Astrocyte of the hippocampus (primary cell): ENCODE measurements at places on chromosomes 1 and 21.

- peak; percentile 64 for DNase-seq
Observed at GRCh38 chr1:173853074-173853473, 14.7 kb downstream of the GAS5 start.

DNA sequence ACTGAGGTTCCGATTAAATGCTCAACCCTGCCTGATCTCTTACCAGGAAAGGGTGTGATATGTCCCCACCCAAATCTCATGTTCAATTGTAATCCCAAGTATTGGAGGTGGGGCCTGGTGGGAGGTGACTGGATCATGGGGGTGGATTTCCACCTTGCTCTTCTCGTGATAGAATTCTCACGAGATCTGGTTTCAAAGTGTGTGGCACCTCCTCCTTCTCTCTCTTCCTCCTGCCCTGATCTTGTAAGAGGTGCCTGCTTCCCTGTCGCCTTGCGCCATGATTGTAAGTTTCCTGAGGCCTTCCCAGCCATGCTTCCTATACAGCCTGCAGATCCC is 34.9 kb downstream of the RSPH1 start:
- no peak for DNase-seq

- DNase-seq = no peak
Observed at GRCh38 chr21:36063375-36064084, 3.2 kb upstream of the SETD4 start.

- peak; percentile 94 for DNase-seq
Observed at GRCh38 chr1:117093091-117093534, 28.4 kb downstream of the TRIM45 start.

- DNase-seq = no peak
Observed at GRCh38 chr1:77926561-77927357, 38.3 kb downstream of the NEXN start.

DNA sequence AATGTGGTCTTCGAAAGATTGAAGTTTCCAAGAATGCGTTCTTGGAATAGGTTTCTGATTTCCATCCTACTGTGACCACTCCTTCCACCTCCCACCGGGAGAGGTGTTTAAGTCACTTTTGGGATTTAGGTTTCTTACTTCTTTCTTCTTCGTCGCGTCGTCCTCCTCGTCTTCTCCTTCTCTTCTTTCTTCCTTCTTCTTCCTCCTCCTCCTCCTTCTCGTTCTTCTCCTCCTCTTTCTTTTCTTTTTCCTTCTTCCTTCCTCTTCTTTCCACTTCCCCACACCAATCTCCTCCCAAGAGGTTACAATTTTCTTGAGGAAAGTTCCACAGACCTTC is 2.1 kb downstream of the CACHD1 start:
- DNase-seq = no peak

DNA sequence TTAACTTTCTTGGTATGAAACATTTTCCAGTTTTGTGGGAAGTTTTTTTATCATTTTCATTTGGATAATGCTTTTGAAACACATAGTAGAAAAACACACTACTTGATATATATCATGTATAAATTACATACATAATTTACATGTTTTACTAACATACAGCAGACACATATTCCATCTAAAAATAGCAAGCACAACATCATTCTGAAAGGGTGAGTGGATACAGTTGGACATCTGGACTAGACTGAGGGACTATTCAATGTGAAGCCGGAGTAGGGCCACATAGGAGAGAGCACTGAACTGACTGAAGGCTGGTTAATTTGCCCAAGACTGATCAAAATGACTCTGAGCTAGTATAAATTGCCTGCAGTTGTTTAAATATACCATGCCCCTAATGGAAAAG is 11.7 kb downstream of the CDKN2C start:
- DNase-seq = peak; percentile 4
